Right cardiac atrium (tissue), 5 donors: ENCODE measurements at places on chromosomes 2 and 18. TPM values are rescaled to one million over a fixed set of nuclear protein-coding genes. Genes with fewer than 3 reads are reported as not detected.

DNA sequence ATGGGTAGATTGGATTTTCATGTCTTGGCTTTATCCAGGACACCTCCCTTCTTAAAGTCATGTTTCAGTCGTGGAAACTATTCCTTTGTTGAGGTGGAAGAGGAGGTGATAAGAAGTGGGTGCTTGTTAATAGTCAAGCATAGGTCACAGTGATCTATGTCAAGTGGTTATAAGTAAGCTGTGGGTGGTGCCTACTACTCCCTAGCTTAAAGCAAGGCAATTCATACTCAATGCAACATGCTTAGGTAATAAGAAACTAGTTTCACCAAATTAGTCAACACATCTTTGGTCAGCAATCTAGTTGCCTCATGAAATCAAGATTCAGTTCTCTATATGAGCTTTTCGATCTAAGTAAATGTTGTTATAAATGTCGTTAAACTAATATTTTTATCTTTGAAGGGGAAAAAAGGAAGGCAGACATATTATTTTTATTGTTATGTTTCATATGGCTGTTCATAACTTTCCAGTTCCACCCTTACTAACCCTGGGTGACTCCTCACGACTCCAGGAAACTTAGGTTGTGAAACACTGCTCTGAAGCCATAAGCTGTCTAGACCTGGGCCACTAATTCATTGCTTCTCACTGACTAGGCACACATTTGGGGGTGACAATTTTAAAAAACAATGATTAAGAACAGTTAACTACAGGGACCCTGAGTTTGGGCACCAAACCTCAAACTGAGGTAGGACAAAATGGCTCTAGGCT is 5.8 kb upstream of the ABCB11 start:
- DNase-seq = no peak

Gene WDSUB1
- 6.1 TPM for total RNA-seq

Gene NT5C1B
- not detected for total RNA-seq

DNA sequence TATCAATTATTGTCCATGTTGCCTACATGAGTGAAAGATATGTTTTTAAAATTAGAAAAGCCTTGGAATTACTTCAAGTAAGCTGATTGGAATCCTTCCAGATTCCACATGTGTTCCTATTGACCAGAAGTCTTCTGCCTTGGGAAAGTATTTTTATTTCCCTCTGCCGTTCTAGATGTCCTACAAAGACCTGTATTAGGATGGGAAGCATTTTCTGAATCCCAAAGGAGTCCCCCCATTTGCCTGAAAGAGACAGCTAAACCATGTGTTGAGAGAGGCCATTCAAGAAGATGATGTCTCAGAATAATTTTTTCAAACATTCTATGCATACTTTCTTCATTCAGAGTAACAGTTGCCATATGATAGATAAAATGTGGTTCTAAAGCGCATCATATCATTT is 19.0 kb upstream of the MYO1B start:
- DNase-seq = no peak
